ENCODE measurements at places on chromosomes 12 and 14. TPM values are rescaled to one million over a fixed set of nuclear protein-coding genes. Genes with fewer than 3 reads are reported as not detected.

DNA sequence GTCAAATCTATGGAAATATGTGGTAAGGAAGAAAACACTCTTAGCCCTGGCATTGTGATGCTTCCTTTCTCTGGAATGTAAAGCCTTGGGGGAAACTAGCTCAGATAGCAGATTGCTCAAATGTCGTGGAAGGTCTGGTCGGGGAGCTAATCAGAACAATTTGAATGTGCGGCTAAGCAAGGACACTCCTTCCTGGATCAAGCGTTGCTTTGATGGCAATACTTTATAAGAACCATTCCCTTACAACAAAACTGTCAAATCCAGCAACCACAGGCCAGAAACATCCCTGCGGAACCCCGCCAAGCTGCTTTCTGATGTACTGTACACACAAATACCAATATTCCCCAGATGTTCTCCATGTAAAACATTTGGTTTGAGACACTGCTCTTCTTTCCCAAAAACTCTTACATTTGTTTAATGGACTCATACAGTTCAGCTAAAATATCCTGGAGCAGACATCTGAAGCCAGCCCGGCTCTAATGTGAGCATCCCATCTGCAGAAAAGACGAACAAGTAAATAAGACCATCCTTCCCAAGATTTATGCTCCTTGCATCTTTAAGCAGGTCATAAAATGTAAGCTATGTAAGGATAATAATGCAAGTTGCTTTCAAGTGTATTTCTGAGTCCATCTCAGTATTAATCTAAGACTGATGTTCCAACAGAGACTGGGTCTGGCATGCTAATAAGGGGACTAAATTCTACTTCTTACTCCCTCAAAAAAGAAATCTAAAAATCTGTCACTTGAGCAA, 20.2 kb downstream of the NUAK1 start:
- no peak for DNase-seq
- no peaks in the 10 kb centered on the region for H3K27me3 ChIP-seq
- no peak overlapping the region for H3K4me3 ChIP-seq
- H3K4me1 ChIP-seq: peaks cover 9% of the 10 kb centered on the region

DNA sequence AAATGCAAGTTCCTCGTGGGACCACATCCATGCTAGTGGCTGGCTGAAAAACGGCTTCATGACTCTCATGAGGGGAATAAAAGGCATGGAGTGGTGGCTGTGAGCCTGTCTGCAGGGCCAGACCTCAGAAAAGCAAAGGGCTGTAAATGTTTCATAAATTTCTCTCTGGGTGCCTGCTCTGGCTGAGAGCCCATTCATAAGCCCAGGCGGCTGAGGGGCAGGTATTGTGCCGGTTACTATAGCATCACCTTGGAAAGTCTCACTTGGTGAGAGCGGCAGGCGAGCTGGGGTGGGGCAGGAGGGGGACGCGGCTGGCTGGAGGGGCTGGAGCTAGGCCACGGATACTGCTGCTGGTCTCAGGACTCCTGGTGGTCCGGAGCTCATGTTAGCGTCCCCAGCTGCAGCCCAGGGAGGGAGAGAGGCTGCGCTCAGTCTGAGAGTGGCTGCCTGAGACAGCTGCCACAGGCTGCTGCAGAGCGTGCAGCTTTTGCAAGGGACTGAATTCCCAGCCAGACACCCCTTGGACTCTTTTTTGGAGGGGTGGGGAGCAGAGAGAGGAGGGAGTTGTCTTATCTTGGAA, at the start of gene SLC17A8:
SLC17A8 (plus strand) TSS at position 431 of the 580 bp plus-strand sequence. CDS start 318 bp downstream, outside the sequence.
- DNase-seq: no peak
- H3K36me3 ChIP-seq: no peaks in the 10 kb centered on the region
- no peak within 1 kb of the TSS for H3K27ac ChIP-seq
- H3K4me3 ChIP-seq: no peak within 1 kb of the TSS
- H3K4me1 ChIP-seq: no peaks in the 10 kb centered on the region
- no peaks in the 10 kb centered on the region for H3K27me3 ChIP-seq

TCL1B gene
- total RNA-seq: not detected

INHBC gene
- not detected for total RNA-seq

DNA sequence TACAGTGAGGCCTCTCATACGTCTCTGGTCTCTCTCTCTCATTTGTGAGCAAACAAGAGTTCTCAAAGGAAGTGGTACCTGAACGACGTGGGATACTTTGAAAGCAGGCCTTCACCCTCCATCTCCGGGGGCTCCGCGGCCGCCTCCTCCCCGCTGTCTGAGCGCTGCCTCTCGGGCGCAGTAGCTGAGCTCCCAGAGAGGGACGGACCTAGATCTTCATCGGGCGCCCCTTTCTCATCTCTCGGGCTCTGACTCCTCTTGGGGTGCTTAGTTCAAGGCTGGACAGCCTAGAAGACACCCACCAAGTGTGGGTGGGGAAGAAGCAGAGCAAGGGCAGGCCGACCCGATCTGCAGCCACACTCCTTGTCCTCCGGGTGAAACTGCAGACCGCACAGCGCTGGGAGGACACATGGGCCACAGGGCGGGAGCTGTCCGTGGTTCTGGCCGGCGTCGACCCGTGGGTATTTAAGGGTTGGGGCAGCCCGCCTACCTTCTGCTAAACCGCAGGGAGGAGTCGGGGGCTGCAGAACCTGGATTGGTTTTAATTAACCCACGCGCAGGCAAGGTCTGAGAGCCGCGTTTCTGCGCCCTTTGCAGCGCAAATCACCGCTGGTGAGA, 92.7 kb downstream of the PAH start:
- no peaks in the 10 kb centered on the region for H3K4me1 ChIP-seq
- H3K36me3 ChIP-seq: no peaks in the 10 kb centered on the region
- H3K27ac ChIP-seq: no peak overlapping the region
- H3K4me3 ChIP-seq: no peak overlapping the region

Data from endothelial cell of umbilical vein (primary cell).